ENCODE measurements at places on chromosomes 16 and 17.

GRCh38 chr16:51763072-51763661 lies 612.1 kb upstream of the SALL1 start:
- DNase-seq, result no peak

GRCh38 chr16:48421741-48422140 lies 36.5 kb upstream of the SIAH1 start:
- no peak for DNase-seq

GRCh38 chr17:1898332-1898731 lies 68.5 kb downstream of the RPA1 start:
- DNase-seq, result no peak

DNA sequence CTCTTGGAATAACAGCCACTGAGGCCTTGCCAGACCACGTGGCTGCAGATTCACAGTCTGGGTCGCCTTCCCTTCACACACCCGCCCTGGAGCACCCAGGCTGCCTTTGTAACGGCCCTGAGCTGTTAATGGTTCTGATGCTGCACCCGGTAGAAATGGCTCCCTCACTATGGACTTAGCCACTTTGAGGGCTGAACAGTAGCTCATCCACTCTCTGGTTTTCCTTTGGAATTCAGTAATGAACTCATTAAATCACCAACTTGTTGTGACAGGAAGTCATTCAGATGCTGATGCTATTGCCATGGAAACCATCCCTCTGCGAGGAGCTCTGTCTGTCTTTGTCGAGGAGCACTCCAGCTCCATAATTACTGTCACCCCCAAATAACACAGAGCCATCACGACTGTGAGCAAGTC lies 59.2 kb downstream of the CDK5R1 start:
- DNase-seq, result no peak

DNA sequence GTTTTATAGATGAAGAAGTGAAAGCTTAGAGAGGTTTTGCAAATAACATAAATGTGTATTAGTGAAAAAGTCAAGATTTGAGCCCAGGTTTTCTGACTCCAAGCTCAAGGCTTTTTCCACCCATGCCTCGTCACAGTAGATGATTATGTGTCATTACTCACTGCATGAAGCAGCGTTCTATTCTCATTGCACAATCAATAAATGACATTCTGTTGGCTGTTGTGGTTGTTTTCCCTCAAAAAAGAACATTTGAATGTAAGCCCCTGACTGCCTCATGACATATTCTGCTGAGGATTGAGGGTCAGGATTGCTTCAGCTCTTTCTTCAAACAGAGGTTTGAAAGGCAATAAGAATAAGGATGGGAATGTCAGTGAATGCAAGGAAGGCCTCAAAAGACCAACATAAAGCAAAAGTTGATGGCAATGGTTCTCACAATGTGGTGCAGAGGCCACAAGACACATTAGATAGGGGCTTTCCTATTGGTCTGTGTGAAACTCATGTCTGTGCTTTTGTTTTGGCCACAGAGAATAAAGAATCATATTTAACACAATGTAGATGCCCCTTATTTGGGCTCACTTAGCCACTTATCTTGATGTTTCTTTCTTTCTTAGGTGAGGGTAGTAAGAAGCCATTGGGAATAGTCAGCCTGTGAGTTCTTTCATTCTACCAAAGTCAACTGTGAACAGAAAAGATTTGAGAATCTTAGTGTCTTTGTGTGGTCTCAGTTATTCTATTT lies 5.4 kb upstream of the MMD start:
- DNase-seq, result no peak

- DNase-seq, result no peak
Measured at GRCh38 chr17:41792845-41793783, 6.6 kb upstream of the JUP start.

- no peak for DNase-seq
Measured at GRCh38 chr16:67105246-67105645, 4.5 kb upstream of the PHAF1 start.

DNA sequence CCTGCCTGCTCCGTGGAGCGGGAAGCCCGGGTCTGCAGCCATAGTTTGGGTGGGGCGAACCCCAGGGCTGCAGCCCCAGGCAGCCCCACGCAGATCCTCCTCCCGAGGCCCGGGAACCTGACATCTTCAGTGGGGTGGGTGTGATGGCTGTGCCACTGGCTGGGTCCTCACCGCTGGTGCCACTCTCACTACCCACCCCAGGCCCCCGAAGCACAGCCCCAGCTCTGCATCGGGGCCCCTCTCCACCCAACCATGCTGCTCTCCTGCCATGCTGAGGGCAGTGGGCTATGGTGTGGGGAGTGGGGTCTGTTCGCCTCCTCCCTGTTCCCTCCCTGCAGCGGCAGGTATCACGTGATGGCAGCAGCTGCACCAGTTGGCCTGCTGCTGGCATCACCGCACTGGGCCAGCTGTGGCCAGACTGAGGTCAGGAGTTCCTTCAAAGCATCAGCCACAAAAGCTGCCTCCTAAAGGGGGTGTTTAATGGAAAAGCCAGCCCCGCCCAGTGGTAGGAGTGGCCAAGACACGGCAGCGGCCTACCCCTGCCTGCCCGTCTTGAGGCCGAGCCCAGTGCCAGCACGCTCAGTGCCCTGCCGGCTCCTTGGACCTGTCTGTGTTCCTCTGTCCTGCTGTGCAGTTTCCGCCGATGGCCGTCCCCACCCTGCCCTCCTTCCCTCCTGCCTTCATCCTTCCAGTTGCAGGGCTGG lies 10.8 kb downstream of the KCTD5 start:
- no peak for DNase-seq

DNA sequence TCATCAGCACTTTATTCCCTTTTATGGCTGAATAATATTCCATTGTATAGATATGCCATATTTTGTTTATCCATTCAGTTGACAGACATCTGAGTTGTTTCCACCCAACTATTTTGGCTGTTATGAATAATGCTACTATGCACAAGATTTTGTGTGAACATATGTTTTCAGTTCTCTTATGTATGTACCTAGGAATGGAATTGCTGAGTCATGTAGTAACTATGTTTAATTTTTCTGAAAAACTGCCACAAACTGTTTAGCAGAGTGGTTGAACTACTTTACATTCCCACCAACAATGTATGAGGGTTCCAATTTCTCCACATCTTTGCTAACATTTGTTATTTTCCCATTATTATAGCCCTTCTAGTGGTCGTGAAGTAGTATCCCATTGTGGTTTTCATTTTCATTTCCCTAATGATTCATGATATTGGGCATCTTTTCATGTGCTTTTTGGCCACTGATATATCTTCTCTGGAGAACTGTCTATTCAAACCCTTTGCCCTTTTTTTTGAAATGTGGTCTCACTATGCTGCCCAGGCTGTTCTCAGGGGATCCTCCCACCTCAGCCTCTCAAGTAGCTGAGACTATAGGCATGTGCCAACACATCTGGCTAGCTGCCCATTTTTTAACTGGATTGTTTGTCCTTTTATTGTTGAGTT lies 26.3 kb downstream of the SMURF2 start:
- no peak for DNase-seq

- peak; percentile 99 for DNase-seq
Measured at GRCh38 chr17:81034779-81035520, at the start of gene BAIAP2. BAIAP2 (plus strand) TSS chr17:81035151; CDS start chr17:81035255, 104 bp downstream.

- no peak for DNase-seq
Measured at GRCh38 chr17:3610523-3610922, 1.3 kb upstream of the TRPV1 start.

- DNase-seq, result no peak
Measured at GRCh38 chr17:43314611-43315011, 80.8 kb upstream of the RNU2-1 start.

- DNase-seq, result no peak
Measured at GRCh38 chr17:66432411-66432957, 130.1 kb downstream of the PRKCA start.

DNA sequence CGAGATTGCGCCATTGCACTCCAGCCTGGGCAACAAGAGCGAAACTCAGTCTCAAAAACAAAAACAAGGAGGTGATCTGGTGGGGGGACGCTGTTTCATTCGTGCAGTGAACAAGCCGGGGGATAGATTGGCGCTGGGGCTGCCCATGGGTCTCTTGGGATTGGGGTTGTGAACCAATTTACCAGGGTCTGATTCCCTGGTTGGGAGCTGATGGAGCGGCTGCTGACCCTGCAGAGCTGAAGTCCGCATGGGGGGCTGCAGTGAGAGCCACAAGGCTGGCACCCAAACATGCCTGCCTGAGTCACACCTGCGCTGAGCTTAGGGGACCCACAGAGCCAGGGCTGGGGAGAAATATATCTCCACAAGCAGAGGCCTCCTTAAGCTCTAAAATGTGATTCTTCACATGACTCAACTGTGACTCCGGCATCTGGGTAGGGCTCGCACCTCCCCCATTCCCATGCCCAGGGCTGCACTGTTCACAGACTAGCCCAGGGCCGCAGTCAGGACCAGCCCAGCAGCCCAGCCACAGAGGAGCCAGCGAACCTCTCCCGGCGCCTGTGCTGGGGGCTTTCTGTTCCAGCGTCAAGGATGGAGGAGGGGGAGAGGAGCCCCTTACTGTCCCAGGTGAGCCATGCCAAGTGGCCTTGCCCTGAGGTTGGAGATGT lies 5.0 kb downstream of the TSPAN10 start:
- no peak for DNase-seq

- DNase-seq, result no peak
Measured at GRCh38 chr16:56886826-56887225, 21.8 kb downstream of the SLC12A3 start.

DNA sequence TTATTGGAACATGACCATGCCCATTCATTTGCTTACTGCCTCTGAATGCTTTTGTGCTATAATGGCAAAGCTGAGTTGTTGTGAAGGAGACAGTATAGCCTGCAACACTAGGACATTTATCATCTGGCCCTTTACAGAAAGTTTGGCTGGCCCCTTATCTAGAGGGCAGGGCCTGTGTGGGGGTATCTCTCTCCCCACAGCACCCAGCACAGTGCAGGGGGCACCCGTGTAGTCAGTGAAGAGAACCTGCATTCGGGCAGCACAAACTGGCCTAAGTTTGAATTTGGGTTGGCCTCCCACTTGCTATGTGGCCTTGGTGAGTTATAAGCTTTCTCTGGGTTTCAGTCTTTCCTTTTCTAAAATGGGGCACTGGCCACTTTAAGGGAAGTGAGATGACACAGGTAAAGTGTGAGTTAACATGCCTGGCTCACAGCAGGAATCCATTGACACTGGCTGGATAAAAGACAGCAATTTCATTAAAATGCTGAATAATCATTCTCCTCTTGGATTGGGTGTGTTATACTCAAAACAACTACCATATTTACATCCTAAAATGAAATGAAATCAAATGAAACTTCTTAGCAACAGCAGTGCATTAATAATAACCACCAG lies 12.1 kb downstream of the UBE2O start:
- DNase-seq, result no peak

- no peak for DNase-seq
Measured at GRCh38 chr16:991773-992172, 10.2 kb downstream of the SOX8 start.

DNA sequence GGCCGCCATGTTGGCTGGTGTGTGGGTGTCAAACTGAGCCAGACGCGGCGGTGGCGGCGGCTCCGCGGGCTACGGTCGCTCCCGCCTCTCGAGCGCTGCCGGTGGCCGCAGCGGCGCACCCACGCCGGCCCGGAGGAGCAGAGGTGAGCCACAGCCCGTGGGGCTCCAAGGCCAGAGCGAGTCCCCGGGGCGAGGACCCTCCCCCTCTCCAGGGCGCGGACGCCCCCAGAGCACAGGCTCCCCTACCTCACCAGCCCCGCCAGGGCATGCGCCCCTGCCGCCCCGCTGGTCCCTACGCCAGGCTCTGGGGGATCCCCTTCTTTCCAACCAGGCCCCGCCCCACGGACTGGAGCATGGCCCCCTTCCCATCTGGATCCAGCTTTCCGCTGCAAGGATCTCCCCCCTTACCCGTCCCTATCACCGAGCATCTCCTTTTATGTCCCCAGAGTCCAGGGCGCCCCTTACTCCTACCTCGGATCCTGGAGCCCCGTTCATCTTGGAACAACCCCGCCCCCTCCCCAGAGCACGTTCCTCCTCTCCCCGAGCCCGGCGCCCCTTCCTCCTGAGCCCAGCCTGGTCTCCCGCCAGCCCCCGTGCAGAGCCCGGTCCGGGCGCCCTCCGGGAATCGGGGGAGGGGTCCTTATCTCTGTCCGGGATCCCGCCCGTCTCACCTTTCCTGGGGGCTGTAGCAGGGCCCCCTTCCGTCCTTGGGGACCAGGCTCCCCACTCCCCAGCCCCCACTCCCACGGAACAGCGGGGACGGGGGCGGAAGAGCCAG lies 412 bp downstream of the EPN2 start:
- peak; percentile 62 for DNase-seq

DNA sequence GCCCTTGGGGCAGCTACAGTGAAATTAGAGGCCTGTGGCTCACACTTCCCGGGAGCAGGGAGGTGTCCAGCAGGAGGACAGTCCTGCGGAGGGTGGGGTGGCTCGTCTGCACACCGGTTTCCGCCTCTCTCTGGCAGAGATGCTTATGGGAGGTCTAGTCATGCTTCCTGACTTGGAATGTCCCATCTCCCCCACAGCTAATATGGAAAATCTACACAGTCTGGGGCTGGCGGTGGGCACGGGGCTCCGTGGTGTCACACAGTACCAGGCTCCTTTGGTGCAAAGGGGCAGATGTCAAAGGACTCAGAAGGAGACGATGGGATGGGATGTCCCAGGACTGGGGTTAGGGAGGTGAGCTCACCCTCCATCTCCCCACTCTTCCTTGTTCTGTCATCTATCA lies 44.1 kb upstream of the DOC2B start:
- DNase-seq, result no peak

- no peak for DNase-seq
Measured at GRCh38 chr16:56547120-56547948, 17.5 kb upstream of the MT4 start.

DNA sequence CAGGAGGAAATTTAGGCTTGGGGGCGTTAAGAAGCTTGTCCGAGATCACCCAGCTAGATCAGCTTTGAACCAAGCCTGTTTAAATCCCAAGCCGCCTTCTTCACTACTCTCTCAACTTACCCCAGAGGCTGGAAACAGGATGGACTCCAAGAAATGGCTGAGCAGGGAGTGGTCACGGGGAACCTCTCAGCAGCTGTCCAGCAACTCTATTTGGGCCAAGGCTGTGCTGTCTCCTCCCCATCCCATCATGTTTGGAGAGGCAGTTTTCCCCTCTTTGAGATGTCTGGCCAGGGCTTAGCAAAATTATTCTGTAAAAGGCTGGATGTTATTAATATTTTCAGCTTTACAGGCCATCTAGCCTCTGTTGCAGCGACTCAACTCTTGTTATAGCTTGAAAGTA lies 305.7 kb downstream of the RBFOX1 start:
- no peak for DNase-seq

DNA sequence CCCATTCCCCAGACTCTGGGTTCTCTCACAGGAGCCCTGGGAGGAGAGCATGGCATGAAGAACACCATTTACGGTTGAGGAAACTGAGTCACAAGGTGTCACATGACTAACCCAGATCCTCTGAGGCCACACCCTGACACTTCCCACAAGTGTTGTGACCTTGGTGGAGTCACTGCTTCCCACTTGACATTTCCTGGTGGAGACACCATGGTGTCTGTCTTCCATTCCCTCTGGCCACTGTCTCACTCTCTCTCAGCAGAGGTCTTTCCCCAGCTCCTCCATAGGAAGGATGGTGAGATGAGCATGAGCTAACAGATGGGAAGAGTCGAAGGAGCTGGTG lies 116.2 kb downstream of the GNAO1 start:
- DNase-seq, result no peak

- no peak for DNase-seq
Measured at GRCh38 chr16:3004319-3004718, 8.4 kb upstream of the CLDN9 start.
